ENCODE measurements at places on chromosomes 13 and 19.

DNA sequence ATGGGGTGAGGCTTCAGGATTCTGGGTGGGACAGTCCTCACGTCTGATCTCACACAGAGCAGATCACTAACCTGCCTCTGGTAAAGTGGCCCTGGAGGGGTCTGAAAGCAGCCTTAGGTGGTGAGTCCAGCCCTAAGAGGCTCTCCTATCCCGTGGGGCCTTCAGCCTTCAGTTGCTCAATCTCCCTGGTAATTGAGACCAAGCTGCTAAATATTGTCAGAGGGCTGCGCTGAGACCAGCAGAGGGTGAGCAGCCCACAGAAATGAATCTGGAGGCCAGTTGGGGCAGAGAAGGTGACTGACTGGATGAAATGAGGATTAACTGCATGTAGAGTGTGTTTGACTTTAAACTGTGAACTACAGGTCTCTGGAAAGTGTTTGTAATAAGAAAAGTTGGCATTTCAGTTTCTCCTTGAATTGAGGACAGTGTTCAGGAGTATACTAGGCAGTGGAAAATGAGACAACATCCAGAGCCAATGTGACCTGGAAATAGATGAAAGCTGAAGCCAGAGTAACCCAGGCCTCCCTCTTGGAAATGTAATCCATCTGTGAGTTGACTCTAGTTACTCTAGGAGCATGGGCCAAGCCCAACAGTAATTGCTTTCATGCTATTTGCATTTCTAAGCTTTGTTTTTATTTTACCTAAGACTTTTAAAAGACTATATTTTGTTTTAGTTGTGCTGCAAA, 14.3 kb upstream of the HSPH1 start:
- DNase-seq, result no peak

DNA sequence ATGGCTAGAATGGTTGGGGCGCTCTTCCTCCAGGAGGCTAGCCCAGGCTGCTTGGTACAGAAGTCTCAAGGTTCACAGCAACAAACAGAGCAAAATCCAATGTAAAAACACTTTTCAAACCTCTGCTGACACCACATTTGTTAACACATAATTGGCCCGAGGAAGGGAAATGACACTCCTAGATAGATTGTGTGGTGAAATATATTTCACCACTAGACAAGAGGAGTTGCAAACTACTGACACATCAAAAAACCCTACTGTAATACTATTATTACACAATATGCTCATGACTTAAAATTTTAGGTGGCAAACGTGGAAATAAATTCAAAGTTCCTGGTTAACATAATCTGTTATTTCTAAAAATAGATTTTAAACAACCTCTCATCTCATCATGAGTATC, 643.6 kb downstream of the PCDH9 start:
- no peak for DNase-seq

DNA sequence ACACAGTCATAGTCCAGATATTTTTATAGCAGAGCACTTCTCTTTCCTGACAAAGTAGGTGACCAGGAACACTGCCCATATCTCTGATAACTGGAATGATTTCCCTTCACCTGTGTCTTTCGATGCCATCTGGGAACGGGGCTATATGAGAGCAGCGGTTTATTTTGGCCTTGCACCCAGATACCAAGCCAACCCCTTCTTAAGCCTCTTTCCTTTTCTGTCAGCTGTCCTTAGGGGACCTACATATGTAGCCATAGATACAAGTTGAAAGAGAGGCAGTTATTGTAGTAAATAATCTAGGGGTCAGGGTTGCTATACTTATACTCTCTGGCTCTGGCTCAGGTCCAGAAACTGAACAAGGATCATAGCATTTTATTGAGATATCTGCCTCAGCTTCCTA, 128.8 kb downstream of the NHLRC3 start:
- DNase-seq, result no peak

DNA sequence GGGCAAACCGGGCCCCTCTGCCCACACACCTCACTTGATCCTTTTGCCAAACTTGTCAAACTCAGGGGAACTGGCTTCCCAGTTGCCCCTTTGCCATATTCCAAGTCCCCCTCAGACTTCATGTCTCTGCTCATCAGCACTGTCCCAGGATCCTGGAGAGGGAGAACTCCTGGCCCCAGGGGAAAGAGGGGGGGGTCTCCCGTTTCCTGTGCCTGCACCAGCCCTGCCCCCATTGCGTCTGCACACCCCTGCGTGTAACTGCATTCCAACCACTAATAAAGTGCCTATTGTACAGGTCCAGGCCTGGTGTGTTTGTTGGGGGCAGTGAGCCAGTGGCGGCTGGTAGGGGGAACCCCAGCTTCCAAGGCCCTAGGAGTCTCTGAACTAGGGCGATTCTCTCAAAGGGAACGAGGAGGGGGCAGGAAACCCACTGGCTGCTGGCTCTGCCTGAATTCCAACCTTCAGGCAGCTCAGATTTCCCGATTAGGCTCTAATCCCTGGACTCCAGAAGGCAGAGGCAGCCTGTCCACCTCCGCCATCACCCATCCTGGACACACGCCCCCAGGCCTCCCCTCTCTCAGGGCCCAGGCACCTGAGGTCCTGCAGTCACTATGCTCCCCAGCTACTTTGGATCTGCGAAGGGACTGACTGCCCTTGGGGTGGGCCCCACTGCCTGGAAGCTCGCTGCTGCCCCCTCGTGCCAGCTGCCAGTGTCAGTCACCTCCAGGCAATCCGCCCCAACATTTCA, 9.7 kb upstream of the ILF3 start:
- DNase-seq, result peak; percentile 77

- no peak for DNase-seq
These were observed 47.1 kb downstream of the INSR start for GRCh38 chr19:7247155-7247554.

- no peak for DNase-seq
These were observed 14.5 kb upstream of the GJA3 start for GRCh38 chr13:20175406-20175794.

DNA sequence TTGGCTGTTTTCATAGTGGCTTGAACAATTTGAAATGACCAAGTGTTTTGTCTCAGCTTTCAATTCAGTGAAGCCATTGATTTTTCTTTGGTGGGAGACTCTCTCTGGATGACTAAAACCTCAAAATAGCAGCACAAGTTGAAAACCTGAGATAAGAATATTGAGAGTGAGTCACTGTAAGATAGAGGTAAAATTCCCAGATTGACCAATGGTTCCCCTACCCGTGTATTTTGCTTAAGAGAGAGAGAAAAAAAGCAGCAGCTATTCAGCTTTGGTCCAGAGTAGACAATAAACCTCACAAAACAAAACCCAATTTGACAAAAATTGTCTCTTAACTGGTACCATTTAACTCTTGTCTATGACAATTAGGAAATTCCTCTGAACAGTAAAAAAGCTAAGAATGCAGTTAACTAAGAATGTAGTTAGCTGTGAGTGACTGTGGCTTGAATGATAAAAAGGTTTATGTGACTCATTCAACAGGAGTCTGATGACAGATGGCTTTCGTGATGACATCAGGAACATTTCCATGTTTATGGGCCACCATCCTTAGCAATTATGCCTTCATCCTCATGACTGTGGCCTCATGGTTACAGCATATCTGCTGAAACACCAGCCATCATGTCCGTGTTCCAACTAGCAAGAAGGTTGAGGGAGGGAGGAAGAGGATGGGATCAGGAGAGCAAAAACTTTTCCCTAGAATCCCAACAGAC, 356.9 kb downstream of the NDFIP2 start:
- no peak for DNase-seq

DNA sequence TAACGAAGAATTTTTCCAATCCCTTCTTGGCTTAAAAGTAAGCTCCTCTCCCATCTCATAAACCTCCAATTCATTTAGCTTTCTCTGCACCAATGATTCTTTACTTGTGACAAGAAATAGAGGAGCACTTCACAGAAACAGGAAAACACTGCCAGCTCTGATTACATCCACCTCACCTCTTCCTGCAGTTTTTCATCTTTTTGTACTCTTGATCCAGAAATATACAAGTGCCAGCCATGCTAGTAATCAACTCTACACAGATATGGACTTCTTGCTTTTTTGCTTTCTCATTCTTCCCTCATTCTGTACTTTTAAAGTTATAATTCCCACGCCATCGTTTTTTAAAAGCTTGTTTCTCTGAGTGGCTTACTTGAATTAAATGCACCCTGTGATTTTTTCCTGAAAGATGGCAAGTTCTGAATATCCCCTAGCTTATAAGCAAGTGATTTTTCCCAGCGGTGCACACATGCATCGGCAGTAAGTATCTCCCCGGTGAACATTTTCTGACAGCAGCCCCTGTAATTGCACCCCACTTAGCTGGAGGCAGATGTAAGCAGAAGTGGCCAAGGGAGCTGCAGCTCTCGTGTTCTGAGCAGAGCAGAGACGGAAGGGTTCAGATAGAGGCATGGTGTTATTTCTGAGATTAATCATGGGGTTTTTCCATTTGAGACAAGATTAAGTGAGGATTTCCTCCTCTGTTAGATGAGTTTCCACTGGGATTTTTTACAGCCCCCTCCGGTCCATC, 340.7 kb downstream of the SLC7A1 start:
- DNase-seq, result no peak

GRCh38 chr13:53105890-53106289, 77.3 kb downstream of the OLFM4 start:
- no peak for DNase-seq

DNA sequence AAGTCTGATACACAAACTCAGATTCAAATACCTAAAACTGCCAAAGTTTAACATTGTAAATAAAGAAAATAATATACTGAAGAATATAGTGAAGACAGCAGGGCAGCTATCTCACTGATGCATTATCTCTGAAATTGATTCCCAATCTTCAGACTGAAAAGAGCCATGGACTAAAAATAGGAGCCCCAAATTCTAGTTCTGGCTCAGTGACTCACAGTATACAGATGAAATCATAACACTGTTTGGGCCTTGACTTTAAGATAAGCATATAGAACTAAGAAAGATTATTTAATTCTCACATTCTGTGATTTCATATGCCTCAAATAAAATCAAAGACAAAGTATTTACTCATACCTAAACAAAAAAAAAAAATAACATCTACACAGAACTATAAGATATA, 53.9 kb downstream of the RBM26 start:
- no peak for DNase-seq

DNA sequence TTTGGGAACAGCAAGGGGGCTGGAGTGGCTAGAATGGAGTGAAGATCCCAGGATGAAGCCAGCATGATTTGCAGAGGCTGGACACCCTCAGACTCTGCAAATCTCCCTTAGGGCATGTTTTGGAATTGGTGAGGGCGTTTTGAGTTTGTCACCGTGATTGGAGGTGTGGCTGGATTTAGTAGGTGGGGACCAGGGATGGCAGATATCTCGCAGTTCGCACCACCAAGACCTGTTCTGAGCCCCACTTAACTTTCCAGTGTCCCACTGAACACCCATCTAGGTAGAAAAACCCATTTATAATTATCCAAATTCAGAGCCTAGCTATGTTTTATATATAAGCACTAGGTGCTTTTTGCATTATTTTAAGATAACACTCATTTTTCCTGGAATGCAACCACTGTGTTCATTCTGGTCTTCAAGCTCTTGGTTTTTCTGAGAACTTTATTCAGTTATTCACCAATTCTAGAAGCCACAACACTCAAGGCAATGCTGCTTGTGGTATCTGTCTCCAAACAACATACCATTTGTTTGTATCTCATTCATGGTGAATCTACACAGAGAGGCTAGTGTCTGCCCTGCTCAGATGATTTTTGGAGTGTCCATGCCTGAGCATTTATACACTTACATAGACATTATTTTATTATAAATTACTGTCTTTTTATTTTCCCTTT, 3.0 kb upstream of the NANOS2 start:
- no peak for DNase-seq

GRCh38 chr13:32316028-32316339, 676 bp downstream of the BRCA2 start:
- no peak for DNase-seq

- DNase-seq, result no peak
These were observed 31.8 kb downstream of the CACNG6 start for GRCh38 chr19:54023191-54023590.

DNA sequence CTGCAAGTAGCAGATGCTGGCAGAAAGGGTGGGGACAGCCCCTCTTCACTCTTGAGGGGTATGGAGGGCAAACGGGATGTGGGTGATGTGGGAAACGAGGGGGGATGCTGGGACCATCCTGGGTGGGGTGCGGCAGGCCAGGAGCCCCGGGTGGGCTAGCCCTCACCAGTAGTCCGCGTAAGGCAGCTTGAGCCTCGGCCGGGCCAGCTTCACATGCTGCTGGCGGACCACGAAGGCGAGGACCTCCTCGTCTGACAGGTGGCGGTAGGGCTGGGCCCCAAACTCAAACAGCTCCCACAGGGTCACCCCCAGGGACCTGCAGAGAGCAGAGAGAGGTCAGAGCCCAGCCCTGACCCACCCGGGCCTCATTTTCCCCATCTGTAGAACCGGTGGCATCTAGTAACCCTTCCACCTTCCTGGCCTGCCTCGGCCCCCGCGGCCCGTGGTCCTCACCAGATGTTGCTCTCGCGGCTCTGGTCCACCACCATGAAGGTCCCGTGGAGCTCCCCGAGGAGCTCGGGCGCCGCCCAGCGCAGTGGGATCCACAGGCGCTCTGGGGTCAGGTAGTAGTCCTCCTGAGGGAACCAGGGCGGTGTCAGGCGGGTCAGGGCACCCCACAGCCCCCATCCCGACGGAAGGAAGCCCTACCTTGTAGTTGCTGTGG, 10.7 kb downstream of the LMTK3 start:
- no peak for DNase-seq

DNA sequence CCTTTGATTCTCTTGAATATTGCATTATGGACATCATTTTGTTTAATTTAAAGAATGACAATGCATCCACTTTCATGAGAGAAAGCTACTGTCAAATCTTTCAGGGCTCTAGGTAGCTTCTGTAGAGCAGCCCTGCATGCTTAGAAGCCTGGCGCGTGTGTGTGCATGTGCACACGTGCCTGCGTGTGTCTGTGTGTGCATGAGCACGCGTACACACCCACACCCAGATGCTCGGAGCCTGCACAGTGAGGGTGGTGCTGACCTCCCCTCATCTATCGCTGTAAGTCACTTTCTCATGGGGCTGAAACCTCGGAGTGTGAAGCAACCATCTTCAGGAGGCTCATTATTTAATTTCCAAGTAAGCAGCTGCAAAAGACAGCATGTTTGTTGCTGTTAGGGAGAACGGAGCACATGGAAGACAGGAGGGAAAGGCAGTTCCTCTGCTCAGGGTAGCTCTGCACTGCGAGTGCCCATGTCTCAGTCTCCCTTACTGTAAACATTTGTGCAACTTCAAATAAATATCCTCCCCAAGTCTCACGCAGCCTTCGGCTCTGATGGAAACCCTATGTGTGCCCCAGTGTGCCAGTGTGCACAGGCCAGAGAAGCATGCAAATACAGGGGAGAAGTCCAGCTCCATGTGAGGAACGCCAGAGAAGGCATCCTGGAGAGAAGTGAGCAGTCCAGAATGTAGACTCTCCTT, 22.8 kb downstream of the TSHZ3 start:
- DNase-seq, result no peak

GRCh38 chr13:35984287-35984686, 146.9 kb downstream of the DCLK1 start:
- DNase-seq, result no peak

All from activated T-cell treated with anti-CD3 and anti-CD28 coated beads for 24 hours (primary cell).